ENCODE measurements at places on chromosomes 3 and 15.

- DNase-seq = no peak
Observed at GRCh38 chr3:99355465-99355864, 282.9 kb upstream of the COL8A1 start.

DNA sequence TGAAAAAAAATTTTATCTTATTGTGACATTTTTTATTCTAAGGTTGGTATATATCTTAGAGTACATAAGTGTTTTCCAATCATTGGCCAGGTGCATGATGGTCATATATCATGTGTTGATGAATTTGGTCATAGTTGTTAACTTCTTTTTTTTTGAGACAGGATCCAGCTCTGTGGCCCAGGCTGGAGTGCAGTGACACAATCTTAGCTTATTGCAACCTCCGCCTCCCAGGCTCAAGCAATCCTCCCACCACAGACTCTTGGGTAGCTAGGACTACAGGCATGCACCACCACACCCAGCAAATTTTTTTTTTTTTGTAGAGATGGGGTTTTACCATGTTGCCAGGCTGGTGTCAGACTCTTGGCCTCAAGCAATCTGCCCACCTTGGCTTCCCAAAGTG lies 44.0 kb downstream of the PCCB start:
- DNase-seq = no peak

DNA sequence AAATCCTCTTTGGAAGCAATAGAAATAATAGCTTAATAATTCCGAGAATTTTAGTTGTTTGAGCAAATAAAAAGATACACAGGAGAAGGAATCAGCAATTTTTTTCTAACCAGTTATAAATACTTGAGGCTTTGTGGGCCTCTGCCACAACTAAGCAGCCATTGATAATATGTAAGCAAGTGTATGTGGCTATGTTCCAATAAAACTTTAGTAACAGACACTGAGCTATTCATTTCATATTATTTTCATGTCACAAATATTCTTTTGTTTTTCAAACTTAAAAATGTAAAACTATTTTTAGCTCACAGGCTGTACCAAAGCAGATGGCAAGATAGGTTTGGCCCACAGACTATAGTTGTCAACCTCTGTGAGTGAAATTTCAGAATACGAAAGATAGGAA lies 85.7 kb downstream of the MSL2 start:
- no peak for DNase-seq

- no peak for DNase-seq
Observed at GRCh38 chr3:71548705-71549384, 34.7 kb downstream of the FOXP1 start.

DNA sequence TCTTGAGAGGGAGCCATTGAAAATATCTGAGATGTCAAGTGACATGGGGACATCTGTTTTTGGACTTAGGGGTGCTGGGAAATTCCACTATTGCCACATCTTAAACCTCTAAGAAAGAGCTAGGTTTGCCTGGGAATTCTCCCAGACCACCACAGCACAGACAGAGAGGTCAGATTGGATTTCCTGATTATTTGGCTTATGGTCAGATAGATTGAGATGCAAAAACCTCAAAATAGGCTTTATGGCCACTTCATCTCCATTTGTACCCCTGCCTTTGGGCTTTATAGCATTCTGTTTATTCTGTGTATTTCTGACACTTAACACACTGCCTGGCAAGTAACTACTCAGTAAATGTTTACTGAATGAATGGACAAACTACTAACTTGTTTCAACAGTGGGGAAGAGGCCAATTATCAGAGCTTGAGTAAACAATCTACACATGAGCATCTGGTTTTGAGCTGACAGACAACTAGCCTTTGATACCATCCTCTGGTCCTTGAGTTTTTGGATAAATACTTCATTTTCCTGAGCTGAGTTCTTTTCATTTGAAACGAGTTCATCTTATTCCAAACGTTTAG lies 81.8 kb downstream of the TP63 start:
- DNase-seq = peak; percentile 93

GRCh38 chr15:34794590-34795206 lies 651 bp downstream of the ACTC1 start:
- DNase-seq = no peak

DNA sequence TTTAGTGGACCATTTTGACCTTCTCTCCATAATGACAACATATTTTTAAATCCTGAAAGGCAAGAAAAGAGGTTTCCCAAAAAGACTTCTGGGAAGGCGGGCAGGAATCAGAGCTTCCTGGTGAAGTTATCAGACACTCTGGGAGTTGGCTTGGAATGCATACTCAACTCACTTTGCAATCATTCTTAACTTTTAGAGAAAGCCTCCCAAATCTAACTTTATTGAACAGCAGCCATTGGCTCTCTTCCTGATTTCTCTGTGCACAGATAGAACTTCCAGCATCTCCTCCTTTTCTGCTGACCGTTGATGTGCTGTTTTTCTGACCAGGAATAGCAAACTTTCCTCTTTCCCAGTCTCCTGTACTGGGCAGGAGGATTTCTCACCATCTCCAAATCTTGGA lies 44.6 kb downstream of the PLCL2 start:
- DNase-seq = no peak

DNA sequence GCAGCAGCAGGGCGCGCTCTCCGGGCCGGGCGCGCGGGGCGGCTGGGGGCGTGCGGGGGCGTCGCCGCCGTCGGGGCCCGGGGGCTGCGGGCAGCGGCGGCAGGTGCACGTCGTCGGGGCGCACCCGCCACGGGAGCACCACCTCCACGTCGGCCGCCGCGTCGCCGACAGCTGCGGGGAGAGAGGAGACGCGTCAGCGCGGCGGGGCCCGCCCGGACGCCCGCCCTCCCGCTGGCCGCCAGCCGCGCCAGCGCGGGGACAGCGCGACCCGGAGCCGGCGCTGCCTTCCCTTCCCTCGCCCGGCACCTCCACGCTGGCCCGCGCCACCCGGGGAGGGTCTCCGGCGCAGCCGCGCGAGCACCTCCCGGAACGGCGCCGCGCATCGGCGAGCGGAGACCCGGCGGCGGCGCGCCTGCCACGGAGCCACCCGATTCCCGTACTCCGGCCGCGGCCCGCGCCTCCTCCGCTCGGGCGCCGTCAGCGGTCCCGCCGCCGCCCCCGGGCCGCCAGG lies 481 bp downstream of the ADAMTS17 start:
- no peak for DNase-seq

GRCh38 chr15:33699691-33700447 lies 268.4 kb upstream of the CHRM5 start:
- DNase-seq = no peak

DNA sequence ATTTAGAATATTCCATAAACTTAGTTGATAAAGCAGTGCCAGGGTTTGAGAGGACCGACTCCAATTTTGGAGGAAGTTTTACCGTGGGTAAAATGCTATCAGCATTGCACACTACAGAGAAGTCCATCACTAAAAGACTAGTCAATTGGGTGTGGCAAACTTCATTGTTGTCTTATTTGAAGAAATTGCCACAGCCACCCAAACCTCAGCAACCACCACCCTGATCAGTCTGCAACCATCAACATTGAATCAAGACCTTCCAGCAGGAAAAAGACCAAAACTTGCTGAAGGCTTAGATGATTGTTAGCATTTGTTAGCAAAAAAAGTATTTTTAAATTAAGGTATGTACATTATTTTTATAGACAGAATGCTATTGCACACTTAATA lies 60.5 kb downstream of the KLF13 start:
- no peak for DNase-seq

DNA sequence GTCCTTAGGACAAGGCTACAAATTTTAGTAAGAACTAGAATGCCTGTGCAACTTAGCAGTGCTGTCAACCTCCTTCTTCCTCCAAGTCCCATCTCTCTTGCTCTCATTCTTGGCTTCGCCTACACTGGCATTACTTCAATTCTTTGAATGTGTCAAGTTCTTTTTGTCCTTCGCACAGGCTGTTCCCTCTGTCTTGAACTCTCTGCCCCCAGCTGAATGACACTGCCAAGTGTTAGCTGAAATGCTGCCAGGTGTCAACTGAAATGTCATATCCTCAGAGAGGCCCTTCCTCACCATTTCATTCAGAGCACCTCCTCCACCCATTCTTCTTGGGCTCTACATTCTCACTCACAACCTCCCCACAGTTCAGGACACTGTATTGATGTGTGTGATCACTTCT lies 48.8 kb upstream of the PSMD6 start:
- DNase-seq = no peak

DNA sequence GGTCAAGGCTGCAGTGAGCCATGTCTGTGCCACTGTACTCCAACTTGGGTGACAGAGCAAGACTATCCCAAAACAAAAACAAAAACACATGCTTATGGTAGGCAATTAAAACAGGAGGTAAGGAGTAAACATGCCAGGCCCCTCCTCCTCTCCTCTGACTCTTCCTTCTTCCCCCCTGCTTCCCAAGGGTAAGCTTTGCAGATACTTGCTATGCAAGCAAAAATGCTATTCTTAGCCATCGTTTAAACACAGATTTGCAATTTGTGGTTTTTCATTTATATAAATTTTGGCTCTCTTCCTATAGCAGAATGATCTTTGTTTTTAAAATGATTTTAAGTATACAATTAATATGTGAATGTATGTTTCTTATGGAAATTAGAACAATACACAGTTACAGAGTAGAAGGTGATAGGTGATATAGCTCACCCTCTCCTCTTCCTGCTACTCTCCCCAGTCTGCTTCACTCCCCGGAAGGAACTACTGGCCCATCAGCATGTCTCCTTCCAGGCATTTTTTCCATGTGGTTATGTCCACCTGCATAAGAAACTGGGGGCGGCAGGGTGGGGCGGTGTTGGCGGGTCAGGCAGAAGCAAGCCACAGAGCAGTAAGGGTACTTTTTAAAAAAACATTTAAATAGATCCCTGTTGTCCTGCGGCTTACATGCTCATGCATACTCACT lies 42.1 kb downstream of the IGF1R start:
- no peak for DNase-seq

GRCh38 chr15:79064496-79064895 lies 26.1 kb downstream of the RASGRF1 start:
- DNase-seq = no peak

DNA sequence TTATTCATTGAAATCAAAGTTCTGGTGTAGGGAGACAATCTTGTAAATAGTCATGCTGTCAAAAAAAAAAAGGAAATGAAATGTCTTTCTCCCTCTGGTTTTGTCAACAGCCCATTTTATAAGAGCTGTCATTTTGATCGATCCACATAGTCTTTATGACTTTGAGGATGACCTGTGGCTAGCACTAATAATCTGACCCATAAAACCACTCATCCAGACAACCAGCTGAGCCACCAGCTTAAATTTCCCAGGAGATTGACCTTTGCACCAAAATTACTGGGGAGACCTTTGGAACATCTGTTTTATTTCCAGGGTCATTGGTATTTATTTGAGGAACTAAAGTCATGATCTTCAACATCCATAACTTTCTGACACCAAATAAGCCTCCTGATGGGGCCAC lies 98.5 kb upstream of the MME start:
- no peak for DNase-seq

DNA sequence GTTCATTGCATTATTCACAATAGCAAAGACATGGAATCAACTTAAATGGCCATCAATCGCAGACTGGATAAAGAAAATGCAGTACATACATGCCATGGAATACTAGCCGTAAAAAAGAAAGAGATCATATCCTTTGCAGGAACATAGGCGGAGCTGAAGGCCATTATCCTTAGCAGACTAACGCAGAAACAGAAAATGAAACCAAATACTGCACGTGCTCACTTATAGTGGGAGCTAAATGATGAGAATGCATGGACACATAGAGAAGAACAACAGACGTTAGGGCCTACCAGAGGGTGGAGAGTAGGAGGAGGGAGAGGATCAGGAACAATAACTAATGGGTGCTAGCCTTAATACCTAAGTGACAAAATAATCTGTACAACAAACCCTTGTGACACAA lies 57.9 kb downstream of the RASA2 start:
- DNase-seq = no peak

DNA sequence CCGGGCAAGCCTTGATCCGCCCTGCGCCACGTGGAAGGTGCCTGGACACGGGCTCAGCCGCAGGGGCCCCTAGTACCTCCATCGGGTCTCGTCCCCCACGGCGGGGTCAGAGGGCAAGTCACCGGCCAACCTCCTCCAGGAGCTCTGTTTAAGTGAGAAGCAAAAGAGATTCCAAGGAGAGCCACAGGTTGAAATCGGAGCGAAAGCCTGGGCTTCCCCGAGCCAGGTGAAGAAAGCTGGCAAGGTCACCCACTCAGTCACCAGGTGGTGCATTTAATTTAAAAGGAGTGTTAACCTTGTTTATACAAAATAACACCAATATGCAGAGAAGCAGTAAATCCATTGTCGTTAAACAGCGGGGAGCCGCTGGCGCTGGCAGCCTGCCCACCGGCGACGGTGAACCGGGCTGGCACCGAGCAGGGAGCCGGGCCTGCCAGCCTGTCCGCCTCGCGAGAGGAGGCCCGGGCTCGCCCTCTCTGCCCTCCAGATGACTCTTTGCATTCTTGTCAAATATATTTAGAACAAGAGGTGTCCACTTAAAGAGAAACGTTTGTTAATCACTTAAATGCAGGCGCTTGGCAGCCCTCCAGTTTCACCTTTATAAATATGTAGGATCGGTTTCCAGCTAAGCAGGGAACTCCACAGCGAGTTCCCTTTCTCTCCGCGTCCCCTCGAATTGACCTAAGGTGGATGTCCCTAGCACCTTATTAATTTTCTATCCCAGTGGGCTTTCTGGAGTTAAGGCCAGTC lies 277.3 kb upstream of the NR2F2 start:
- peak; percentile 94 for DNase-seq

- DNase-seq = no peak
Observed at GRCh38 chr3:64687781-64688604, at the start of gene ADAMTS9. ADAMTS9 (minus strand) TSS chr3:64688000; CDS start chr3:64687657, 343 bp downstream.

DNA sequence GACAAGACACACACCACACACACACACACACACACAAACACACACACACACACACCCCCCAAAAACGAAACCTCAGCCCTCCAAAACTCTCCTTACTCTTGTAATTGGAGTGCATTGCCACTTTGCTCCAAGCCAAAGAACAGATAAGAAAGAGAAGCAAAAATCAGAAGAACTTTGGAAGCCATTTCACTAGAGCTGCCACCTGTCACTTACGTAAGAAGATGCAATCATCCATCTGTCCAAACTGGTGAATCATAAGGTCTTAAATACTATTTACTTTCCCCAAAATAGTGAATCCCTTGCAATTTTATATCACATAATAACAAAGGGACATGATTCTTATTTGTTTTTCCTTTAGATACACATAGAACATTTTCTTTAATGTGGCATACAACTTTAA lies 285.4 kb downstream of the ZBTB20 start:
- DNase-seq = no peak

DNA sequence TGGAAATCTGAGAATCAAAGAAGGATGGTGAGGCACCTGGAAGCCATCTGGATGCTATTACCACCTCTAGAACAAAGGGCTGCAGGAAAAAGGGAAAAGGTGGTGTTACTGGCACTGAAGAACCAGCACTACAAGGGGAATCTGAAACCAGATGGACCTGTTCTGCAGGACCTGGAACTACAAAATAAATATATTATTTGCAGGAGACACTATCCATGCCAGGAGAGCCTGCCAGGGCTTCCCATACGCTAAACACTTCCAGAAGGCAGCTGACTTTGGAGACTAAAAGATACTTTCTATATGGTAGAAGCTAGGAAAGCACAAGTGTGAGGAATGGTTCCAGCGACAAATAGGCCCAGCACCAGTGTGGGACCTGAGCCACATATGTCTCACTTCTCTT lies 83.4 kb upstream of the POU1F1 start:
- peak; percentile 24 for DNase-seq

GRCh38 chr3:37779289-37780152 lies 82.2 kb upstream of the CTDSPL start:
- no peak for DNase-seq
